Right ventricle myocardium superior (tissue), 1 donor: ENCODE measurements at places on chromosomes 7 and 10.

DNA sequence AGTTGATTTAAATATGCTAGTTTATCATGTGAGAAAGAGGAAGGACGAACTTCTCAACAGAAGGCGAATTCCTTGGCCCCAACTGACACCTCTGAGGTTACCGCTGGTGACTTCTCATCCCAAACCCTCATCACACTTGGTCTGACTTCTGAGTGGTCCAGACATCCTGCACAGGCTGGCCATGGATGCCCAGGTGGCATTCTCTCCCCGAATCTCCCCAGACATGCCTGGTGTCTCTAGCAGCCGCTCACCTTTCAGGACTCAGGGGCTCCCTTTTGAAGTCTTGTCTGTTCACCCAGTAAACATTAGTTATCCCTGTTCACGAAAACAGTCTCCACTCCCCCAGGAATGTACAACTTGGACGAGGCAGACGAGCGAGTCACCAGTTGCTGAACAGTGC lies 157.7 kb downstream of the ADARB2 start:
- DNase-seq = no peak

DNA sequence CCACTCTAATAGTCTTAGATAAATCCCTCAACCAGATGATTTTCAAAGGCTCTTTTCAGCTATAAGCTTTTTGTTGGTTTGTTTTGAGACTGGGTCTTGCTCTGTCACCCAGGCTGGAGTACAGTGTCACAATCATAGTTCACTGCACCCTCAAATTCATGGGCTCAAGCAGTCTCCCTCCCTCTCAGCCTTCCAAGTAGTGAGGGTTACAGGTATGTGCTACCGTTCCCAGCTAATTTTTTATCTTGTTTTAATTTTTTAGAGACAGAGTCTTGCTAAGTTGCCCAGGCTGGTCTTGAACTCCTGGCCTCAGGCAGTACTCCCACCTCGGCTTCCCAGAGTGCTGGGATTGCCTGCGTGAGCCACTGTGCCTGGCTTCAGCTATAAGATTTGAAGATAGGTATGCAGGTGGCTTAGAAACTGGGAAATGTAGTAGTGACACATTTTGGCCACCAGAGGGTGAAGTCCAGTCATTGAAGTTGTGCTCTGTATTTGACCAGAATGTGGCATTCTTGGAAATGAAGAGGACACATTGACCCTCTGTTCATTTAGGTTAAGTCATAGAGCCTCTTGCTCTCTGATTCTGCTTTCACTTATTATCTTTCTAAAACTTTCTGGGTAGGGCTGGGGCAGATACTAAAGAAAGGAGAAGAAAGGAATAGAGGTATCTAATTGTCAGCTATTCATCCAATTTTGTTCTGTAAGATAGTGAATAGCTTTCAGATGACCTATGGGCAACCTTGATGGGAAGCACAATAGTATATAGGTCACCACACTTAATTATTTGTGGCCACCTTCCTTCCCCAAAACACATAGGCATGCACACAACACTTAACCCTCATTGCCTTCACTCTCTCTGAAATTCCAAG lies 36.0 kb downstream of the R3HCC1L start:
- DNase-seq = no peak

- DNase-seq = no peak
Measured at GRCh38 chr7:143497008-143497795, 19.5 kb downstream of the TAS2R41 start.

DNA sequence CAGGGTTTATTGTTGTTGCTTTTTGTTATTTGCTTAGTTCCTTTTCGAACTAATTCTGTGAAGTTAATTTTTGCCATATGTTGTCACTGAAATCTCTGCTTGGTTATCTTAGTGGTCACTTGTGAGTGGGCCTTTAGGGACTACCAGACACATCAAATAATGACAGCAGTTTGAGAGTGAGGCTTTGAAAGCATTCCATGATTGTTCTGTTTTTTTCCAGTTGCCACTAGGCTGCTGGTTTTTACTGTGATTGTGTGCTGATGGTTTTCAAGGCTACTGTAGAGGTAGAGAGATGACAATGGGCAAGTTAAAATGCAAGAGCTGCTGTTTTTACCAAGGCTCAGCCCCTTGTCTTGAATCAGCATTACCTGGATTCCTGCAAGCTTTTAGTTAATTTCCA lies 20.0 kb downstream of the SEPTIN7 start:
- no peak for DNase-seq

DNA sequence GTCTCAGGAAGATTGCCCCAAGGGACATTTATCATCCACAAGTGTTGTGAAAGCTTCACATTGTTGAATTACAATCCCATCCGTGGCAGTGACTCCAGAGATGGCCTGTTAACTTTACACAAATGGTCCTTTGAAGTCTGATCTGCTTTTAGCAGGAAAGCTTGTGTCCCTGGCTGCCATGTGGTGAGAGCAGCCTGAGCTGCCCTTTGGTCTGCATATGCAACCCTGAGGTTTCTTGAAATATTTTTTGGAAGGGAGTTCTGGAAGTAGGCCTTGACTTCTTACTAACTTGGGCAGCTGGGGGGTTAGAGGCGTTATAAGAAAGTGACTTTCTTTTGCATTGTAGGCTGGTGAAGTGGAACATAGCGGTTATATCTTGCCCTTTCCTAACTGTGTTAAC lies 41.3 kb upstream of the FAM180A start:
- DNase-seq = no peak

GRCh38 chr10:103281753-103282152 lies 4.8 kb downstream of the INA start:
- no peak for DNase-seq

- DNase-seq = no peak
Measured at GRCh38 chr7:26477381-26477990, 185.8 kb downstream of the SNX10 start.
